Left ventricle myocardium superior (tissue), 1 donor: ENCODE measurements at places on chromosomes 2 and 18. TPM values are rescaled to one million over a fixed set of nuclear protein-coding genes. Genes with fewer than 3 reads are reported as not detected.

Gene NEU4
- total RNA-seq, result 0.52 TPM

Gene BOLL
- not detected for total RNA-seq

Gene DAW1
- not detected for total RNA-seq

Gene MPP4
- not detected for total RNA-seq

DNA sequence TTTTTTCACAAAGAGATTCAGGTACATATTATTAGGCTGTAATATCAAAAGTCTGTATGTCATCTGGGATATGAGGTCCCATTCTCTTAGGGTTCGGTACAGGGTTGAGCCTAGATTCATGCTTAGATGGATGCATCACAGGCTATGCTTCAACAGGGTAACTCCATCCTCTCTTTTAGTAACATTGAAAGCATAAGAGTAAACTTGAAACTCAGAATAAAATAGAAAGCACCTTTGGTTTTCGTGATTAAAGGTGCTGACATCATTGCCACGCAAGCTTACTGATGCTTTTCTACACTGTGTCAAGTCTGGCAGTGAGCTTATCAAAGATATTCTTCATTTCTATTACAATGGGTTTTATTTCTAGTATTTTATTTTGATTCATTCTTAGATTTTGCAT, 419.1 kb upstream of the DSEL start:
- no peak for DNase-seq

- DNase-seq, result no peak
These were observed 98.3 kb upstream of the ACVR1C start for GRCh38 chr2:157726946-157727345.

- no peak for DNase-seq
These were observed 14.0 kb downstream of the DNAH7 start for GRCh38 chr2:196054631-196055030.

DNA sequence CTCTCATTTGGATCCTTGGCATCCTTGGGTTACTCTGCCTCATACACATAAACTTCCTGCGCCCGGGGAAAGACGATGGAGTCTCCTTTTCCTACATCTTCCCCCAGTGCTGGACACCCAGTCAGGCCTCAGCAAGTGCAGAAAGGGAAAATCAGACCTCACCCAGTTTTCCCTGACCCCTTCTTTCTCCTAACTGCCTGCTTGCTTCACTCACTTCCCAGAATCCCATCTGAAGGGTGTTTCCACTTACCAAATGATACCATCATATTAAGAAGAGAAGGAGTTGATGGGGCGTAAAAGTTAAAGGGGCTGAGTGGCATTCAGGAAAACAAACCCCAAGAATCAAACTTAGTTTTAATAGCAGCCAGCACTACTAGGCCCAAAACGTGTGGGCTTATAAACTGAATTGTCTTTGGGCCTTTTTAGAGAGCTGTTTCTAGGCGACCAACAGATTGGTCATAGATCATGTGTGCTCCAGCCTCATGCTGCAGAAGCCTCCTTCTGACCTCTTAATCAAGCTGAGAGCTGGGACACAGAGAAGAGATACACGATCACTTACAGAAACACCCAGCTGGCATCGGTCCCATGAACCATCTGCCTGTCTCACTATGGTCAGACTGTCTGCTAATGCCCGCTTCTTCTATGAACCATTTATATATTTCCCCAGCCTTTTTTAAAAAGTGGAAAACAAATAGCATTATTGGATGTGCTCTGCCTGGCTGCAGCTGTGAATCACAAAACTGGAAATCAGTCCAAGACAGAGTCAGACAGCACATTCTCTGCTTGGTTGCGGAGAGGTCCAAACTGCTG, 165.7 kb upstream of the SLC14A2 start:
- DNase-seq, result peak; percentile 67

DNA sequence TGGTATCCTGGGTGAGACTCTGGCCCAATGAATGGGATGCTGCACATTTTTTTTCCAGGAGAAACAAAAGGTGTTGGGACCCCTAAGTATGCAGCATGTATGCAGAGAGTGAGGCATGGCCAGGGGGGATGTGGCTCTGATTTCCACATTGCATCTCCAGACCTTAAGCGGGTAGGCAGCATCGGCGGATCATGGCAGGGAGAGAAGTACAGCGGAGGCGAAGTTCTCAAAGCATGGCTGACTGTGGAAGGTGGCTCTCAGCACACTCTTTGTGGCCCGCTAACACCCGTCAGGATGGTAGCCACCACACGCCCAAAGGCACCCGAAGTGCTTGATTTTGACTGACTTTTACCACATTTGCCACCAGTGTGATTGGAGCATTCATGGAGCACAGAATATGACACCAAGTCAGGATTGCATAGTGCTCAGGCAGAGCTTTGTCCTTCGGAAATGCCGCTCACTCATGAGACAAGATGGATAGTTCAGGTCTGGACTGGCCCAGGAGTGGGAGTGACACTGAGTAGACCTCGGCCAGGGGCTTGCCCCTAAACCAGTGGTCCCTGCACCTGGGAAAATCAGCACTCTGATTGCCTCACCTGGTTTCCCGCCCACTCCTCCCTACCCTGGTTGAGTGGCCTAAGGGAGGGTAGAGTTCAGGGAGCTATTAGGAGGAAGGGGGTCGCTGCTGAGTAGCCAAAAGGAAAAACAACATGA, 14.2 kb downstream of the INPP4A start:
- no peak for DNase-seq

DNA sequence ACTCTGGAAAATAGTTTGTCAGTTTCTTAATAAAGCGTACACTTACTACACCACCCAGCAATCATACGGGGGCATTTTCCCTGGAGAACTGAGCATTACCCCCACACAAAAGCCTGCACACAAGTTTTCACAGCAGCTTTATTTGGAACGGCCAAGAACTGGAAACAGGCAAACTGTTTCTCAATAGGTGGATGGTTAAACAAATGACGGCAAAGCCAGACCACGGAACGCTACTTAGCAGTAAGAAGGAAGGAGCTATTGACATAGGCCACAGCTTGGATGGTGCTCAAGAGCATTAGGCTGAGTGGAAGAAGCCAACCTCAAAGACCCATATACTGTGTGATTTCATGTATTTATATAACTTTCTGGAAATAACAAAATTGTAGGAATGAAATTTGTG, 9.0 kb downstream of the MALL start:
- DNase-seq, result no peak

DNA sequence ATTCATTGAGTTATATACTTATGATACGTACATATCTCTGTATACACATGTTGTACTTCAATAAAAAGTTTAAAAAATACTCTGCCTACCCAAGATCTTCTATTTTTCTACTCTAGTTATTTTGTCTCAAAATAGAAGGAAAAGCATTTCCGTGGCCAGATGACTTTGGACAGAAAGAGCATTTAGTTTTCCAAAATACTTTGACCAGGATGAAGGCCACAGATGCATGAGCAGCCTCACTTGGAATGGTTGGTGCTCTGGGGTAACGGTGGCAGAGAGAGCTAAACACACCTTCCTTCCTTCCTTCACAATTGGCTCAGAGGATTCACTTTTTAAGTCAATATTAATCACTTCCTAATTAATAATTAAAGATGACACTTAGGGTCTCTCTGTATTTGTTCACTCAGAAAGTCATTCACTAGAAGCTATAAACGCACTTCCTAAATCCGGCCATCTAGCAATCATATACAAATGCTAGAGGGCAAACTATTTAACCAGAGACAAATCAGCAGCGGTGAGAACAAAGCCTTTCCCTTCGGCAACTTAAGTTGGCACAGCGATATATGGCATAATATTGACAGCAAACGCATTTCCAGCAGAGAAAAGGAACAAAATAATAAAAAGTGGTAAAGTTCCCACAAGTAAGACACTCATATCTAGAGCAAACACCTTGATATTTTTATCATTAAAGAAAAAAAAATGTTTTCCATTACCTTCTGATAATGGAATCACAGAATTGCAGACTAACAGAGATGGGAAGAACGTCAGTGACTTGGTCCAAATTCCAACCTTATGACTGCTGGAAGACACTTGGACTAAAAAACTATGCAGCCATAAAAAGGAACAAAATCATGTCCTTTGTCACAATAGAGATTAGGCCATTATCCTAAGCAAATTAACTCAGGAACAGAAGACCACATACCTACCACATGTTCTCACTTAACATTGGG, 55.9 kb upstream of the NARS1 start:
- DNase-seq, result no peak
